ENCODE measurements at places on chromosomes 4 and X.

GRCh38 chr4:81531410-81531809 lies 59.7 kb upstream of the RASGEF1B start:
- H3K4me1 ChIP-seq: no peaks in the 10 kb centered on the region
- H3K4me3 ChIP-seq: no peak overlapping the region
- no peak overlapping the region for H3K27ac ChIP-seq
- no peak for DNase-seq

DNA sequence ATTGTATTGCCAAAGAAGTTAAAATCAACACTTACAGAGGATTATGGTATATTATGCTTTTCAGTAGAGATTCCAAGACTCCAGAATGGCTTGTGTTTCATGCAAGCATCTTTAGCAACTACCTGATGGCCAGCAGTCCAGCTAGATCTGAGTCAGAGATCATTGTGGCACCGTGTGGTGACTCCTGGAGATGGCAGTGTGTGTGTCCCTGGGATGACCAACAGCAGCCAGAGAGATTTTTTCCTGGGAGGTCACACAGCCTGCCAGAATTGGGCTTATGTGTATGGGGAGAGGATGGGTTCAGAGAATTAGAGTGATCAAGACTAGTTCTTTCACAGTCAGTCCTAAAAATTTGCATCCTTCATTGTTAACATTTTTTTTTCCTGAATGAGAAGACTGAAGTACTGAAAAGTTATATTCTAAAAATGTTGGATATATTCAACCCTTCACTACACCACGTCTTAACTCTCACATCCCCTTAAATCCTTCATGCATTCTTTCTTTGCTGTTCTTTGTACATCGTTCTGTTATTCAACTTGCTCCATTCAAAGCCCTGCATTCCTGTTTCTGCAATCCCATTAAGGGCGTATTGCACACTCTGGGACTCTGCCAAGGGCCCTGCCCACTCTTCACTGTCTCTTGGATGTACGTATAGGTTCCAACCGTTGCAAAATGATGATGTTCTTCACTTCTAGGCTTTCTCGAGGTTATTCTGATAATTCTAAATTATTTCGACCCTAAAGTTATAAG lies 12.4 kb downstream of the TENM3 start:
- no peaks in the 10 kb centered on the region for H3K36me3 ChIP-seq
- no peak overlapping the region for H3K27ac ChIP-seq
- H3K4me3 ChIP-seq: no peak overlapping the region

- H3K27me3 ChIP-seq: no peaks in the 10 kb centered on the region
- H3K4me1 ChIP-seq: no peaks in the 10 kb centered on the region
- H3K27ac ChIP-seq: no peak overlapping the region
- H3K36me3 ChIP-seq: peaks cover 7% of the 10 kb centered on the region
- no peak overlapping the region for H3K4me3 ChIP-seq
These were observed 48.3 kb downstream of the ZAR1 start for GRCh38 chr4:48538358-48538757.

DNA sequence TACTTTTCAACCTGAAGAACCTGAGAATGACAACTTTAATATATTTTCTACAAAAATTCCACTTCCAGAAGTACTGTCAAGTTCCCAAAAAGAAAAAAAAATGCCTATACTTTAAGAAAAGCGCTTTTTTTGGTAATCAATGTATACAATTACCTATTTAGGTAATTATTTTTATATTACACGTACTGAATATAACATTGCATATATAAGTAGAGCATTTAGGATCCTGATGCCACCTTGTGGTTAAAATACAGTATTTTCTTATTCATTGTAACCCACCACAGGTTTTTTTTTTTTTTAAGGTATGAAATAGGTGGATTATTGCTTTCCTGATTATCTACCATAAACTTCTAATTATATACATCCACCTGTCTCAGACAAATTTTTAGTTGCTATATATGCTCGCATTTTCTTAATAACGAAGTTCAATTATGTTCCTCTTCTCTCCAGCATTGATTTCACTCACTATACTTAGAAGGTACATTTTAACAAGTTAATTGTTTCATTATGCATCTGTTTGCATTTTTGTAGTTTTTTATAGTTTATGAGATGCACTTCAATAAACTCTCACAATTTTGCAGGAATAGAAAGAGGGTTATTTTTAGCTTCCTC lies 5.2 kb downstream of the MAP9 start:
- no peaks in the 10 kb centered on the region for H3K27me3 ChIP-seq
- H3K36me3 ChIP-seq: no peaks in the 10 kb centered on the region
- H3K27ac ChIP-seq: no peak overlapping the region
- no peak for DNase-seq
- H3K4me3 ChIP-seq: no peak overlapping the region

- H3K36me3 ChIP-seq: no peaks in the 10 kb centered on the region
- no peak overlapping the region for H3K27ac ChIP-seq
- no peaks in the 10 kb centered on the region for H3K27me3 ChIP-seq
- DNase-seq: no peak
- H3K4me3 ChIP-seq: no peak overlapping the region
- H3K4me1 ChIP-seq: no peaks in the 10 kb centered on the region
These were observed 208.1 kb upstream of the PPP3CA start for GRCh38 chr4:101555341-101555880.

DNA sequence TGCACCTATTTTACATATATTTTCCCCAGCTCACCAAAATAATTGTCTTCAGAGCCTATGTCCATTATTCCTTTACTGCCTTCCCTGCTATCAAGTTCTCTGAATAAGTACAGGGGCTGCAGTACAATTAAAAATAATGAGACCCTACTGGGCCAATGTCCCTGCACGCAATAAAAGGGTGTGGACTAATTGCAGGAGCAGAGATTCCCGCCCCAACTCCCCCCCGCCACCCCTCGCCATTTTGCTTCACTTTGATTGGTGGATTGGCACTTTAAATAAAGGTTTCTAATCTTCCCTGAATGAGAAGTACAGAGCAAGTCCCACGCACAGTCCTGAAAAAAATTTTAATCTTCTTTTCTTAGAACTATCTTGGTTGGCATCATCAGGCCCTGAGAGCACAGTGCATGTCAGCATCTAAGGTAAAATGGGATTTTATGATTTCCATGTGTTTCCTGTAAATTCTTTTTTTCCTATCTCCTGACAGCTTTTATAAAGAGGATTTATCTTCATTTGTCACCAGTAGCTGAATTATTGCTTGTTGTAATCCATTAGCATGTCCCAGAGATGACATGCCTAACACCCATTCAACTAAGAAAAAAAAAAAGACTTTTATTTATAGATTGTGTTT lies at the start of gene AMBN:
TSS of gene AMBN (plus strand) at position 302 of the 628 bp plus-strand sequence. CDS start at position 405, 103 bp downstream.
- no peak within 1 kb of the TSS for H3K27ac ChIP-seq
- DNase-seq: no peak
- H3K4me3 ChIP-seq: no peak within 1 kb of the TSS
- no peaks in the 10 kb centered on the region for H3K27me3 ChIP-seq

GRCh38 chr4:629636-629914 lies 4.2 kb downstream of the PDE6B start:
- no peaks in the 10 kb centered on the region for H3K4me1 ChIP-seq
- no peak overlapping the region for H3K4me3 ChIP-seq
- H3K27ac ChIP-seq: no peak overlapping the region
- DNase-seq: no peak
- no peaks in the 10 kb centered on the region for H3K27me3 ChIP-seq

DNA sequence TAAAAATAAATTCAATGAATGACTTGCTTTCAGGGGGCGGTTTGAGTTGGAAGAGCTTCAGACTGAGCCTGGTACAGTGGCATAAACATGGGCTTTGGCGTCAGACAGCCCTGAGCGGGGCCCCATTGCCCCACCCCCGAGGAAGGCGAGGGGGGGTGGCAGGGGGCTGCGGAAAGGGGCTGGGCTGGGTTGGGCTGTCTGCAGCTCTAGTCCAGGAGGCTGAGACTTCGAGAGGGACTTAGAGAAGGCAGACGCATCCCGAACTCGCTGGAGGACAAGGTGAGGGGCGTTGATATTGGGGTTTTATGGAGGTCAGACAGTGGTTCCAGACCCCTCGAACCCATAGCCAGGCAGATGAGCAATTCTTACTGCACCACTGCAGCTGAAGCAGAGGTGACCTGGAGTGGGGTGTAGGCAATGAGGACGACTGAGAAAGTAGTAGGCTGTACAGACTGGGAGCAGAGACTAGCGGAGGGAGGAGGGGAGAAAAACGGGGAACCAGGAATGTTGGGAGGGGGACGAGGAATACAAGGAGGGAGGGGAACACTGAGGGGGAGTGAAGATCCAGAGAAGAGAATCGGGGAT lies at the start of gene MAGED2:
TSS of gene MAGED2 (plus strand) at position 222 of the 585 bp plus-strand sequence. CDS start 1,587 bp downstream, outside the sequence.
- H3K27me3 ChIP-seq: peaks cover 3% of the 10 kb centered on the region

GRCh38 chr4:2823671-2824328 lies 19.8 kb upstream of the ADD1 start:
- H3K4me3 ChIP-seq: no peak overlapping the region
- H3K36me3 ChIP-seq: no peaks in the 10 kb centered on the region
- H3K27me3 ChIP-seq: no peaks in the 10 kb centered on the region

DNA sequence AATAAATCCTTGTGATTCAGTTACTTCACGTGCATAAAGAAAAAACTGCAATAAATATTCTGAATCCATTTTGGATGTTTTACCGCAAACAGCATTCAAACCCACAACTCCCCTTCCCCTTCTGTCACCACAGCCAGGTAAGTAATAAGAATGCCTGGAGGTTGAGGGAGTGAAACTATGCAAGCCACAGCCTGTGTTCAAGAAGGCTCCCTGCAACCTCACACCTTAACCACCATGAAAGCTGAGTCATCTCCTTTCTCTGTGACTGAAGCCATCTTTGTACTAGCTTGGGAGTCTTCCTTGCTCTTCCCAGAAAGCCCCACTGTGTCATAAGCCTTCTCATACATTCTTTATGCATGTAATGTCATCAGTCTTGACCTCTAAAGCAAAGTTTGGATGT lies 297.0 kb upstream of the PUDP start:
- no peaks in the 10 kb centered on the region for H3K4me1 ChIP-seq
- H3K4me3 ChIP-seq: no peak overlapping the region
- H3K27ac ChIP-seq: no peak overlapping the region
- no peaks in the 10 kb centered on the region for H3K36me3 ChIP-seq
- no peak for DNase-seq

DNA sequence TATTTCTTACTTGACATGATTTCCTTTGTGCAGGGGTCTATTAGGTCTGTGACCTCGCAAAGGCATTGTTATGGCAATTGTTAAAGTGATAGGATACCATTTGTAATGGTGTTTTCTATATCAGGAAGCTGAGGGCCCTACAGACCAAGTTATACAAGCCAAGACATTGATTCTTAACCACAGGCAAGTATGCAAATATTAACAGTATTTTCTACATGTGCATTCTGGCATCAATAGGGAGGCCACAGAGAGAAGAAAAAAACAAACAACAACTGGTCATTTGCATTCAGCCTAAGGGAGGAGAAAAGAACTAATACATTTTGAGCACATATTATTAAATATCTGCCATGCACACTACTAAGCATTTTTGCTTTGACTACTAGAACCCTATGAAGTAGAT lies 28.5 kb downstream of the GBA3 start:
- DNase-seq: no peak
- no peak overlapping the region for H3K4me3 ChIP-seq
- H3K27me3 ChIP-seq: no peaks in the 10 kb centered on the region
- H3K27ac ChIP-seq: no peak overlapping the region
- H3K4me1 ChIP-seq: no peaks in the 10 kb centered on the region

DNA sequence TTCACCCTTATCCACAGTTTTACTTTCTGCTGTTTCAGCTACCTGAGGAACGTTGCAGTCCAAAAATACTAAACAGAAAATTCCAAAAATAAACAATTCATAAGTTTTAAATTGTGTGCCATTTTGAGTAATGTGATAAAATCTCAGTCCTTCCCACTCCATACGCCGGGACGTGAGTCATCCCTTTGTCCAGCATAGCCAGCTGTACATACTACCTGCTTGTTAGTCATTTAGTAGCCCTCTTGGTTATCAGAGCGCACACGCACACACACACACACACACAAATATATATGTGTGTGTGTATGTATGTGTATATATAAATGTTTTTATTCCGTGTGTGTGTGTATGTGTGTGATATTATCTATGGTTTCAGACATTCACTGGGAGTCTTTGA lies 4.8 kb upstream of the CCSER1 start:
- no peaks in the 10 kb centered on the region for H3K27me3 ChIP-seq
- H3K36me3 ChIP-seq: no peaks in the 10 kb centered on the region
- no peak overlapping the region for H3K27ac ChIP-seq

GRCh38 chrX:109347632-109348031 lies 134.3 kb downstream of the GUCY2F start:
- no peaks in the 10 kb centered on the region for H3K27me3 ChIP-seq
- H3K27ac ChIP-seq: no peak overlapping the region
- no peak overlapping the region for H3K4me3 ChIP-seq
- H3K36me3 ChIP-seq: no peaks in the 10 kb centered on the region
- no peaks in the 10 kb centered on the region for H3K4me1 ChIP-seq
- DNase-seq: no peak

DNA sequence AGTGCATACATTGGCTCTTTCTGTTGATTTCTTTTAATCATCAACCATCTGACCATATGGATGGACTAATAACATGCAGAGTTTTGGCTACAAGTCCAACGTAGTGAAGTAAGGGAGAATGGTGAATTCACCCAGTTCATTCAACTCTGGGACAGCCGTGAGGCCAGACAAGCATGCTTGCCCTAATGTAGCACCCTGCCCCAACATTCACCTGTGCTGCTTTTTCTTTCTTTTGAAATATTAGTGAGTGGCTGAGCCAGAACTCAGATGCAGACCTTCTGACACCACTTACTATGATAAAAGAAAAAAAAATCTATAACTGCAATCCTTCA lies 17.5 kb downstream of the ARSJ start:
- peaks cover 59% of the 10 kb centered on the region for H3K4me1 ChIP-seq
- H3K36me3 ChIP-seq: no peaks in the 10 kb centered on the region
- no peaks in the 10 kb centered on the region for H3K27me3 ChIP-seq
- H3K27ac ChIP-seq: peak overlapping the region; percentile 99
- H3K4me3 ChIP-seq: no peak overlapping the region

DNA sequence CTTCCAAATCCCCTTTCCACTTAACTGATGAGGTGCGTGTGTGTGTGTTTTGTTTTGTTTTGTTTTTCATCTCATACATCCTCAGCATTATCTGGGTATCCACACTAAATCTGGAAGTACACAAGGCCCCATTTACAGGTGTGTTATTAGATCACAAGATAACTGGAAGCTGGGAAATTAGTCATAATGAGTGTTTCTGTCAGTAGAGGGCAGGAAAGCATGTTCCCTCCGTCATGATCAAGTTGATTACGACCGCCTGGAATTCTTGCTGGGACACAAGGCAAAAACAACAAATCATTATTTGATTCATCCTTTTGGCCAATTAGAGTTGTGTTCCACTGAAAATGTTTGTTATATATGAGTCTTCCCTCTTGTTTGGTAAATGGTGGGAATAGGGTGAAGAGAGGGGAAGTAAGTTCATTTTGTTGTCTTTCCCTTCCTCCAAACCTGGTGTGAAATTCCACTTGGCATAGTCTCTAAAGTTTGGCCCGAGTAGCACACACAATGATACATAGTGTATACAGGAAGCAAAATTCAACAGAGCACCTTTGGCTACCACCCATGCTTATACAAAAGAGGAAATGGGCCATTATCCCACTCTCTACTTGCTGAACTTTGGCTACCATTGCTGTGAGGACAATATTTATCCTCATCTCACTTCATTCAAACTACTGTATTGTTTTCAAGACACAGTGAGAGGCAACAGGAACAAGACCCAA lies 33.3 kb upstream of the TLL1 start:
- H3K4me1 ChIP-seq: no peaks in the 10 kb centered on the region
- no peaks in the 10 kb centered on the region for H3K36me3 ChIP-seq
- DNase-seq: no peak
- no peaks in the 10 kb centered on the region for H3K27me3 ChIP-seq
- H3K4me3 ChIP-seq: no peak overlapping the region
